Spleen (tissue), 13 donors: ENCODE measurements at places on chromosomes 5 and 9.

GRCh38 chr5:140032296-140032695 is 10.8 kb downstream of the NRG2 start:
- DNase-seq, result no peak
- no peak overlapping the region for H3K4me3 ChIP-seq
- H3K27ac ChIP-seq, result no peak overlapping the region
- no peaks in the 10 kb centered on the region for H3K4me1 ChIP-seq
- no peaks in the 10 kb centered on the region for H3K27me3 ChIP-seq

GRCh38 chr5:111353035-111353434 is 128.9 kb downstream of the CAMK4 start:
- no peaks in the 10 kb centered on the region for H3K36me3 ChIP-seq
- H3K4me3 ChIP-seq, result no peak overlapping the region
- no peaks in the 10 kb centered on the region for H3K27me3 ChIP-seq
- no peak for DNase-seq

DNA sequence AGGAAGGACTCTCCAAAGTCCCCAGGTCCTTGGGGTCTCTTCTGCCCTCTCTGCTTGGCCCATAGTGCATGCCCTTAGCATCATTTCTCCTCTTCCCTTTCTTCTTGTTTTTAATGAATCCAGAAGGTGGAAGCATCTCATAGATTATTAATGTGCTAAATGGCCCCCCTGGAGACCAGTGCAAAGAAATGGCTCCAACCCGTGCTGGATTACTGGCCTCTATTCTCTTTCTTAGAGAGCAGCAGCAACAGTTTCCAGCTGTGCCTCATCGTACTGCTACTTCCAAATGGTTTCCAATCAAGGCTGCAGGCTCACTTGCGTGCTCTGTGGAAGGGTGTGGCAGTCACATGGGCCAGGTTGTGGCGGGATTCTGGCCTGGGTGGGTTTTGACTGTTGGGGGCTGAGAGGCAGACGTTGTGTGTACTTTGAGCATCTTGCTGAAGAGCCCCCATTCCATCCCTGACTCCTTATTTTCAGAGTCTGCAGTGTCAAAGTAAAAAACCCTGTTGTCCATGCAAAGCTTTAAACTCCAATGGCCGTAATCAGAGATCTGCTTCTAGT is 139.7 kb downstream of the GABBR2 start:
- H3K36me3 ChIP-seq, result no peaks in the 10 kb centered on the region
- no peak overlapping the region for H3K4me3 ChIP-seq
- no peak for DNase-seq
- H3K4me1 ChIP-seq, result no peaks in the 10 kb centered on the region

DNA sequence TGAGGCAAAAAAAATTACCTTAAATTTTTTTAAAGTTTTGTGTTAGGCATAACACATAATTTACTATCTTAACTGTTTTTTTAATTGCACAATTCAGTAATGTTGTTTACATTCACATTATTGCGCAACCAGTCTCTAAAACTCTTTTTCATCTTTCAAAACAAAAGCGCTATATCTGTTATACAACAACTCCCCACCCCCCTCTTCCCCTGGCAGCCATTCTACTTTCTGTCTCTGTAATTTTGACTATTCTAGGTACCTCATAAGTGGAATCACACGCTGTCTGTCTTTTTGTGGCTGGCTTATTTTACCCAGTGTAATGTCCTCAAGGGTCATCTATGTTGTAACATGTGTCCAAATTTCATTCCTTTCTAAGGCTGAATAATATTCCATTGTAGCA is 241.5 kb upstream of the DMRT1 start:
- H3K27me3 ChIP-seq, result no peaks in the 10 kb centered on the region
- no peak for DNase-seq
- H3K4me3 ChIP-seq, result no peak overlapping the region
- no peaks in the 10 kb centered on the region for H3K36me3 ChIP-seq
- H3K27ac ChIP-seq, result no peak overlapping the region

GRCh38 chr9:137502008-137502911 is 43.1 kb upstream of the NSMF start:
- no peaks in the 10 kb centered on the region for H3K27me3 ChIP-seq
- H3K27ac ChIP-seq, result no peak overlapping the region
- no peak for DNase-seq
- no peaks in the 10 kb centered on the region for H3K4me1 ChIP-seq
- no peaks in the 10 kb centered on the region for H3K36me3 ChIP-seq
- no peak overlapping the region for H3K4me3 ChIP-seq

DNA sequence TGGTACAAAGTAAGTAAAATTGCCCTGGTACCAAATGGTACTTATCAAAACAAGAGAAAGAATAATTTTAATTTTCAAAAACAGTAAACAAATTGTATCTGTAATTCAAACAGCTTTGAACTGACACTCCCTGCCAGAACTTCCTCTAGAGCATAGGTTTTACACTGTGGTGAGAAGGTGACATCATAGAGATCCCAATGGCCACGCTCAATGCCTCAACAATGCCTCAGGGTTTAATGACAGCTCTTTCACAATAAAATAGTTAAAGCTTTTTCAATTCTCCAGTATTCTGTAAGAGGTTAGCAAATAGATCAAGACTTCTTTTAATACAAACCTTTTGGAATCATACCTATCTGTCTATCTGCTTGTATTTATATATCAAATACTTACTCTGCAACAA is 437.1 kb downstream of the PRR16 start:
- no peaks in the 10 kb centered on the region for H3K36me3 ChIP-seq
- no peak overlapping the region for H3K27ac ChIP-seq
- H3K4me3 ChIP-seq, result no peak overlapping the region

- no peak overlapping the region for H3K4me3 ChIP-seq
- no peaks in the 10 kb centered on the region for H3K36me3 ChIP-seq
Measured at GRCh38 chr5:92378966-92379611, 996.0 kb upstream of the ARRDC3 start.

- DNase-seq, result no peak
- no peak overlapping the region for H3K27ac ChIP-seq
- H3K4me3 ChIP-seq, result no peak overlapping the region
- H3K4me1 ChIP-seq, result no peaks in the 10 kb centered on the region
- no peaks in the 10 kb centered on the region for H3K36me3 ChIP-seq
Measured at GRCh38 chr5:127934791-127935256, 148.7 kb upstream of the SLC12A2 start.

DNA sequence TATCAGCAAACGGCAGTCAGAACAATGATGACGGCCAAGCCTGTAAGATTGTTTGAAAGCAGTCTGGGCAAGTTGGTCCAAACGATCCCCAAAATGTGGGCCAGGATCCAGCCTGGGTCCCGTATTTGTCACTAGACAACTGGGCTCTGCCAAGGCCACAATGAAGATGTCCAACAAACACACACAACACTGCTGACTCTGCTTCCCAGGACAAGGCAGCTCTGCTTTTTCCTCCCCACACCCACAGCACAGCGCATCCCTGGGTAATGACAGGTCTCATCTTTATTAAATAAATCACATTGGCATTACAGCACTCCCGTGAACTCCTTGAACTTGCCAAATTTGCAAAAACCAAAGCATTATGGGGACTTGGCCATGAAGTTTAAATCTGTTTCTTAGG is 424.1 kb upstream of the ACTBL2 start:
- H3K36me3 ChIP-seq, result no peaks in the 10 kb centered on the region
- no peak overlapping the region for H3K27ac ChIP-seq
- no peak overlapping the region for H3K4me3 ChIP-seq
- no peaks in the 10 kb centered on the region for H3K27me3 ChIP-seq

GRCh38 chr9:69637817-69638200 is 34.4 kb downstream of the APBA1 start:
- H3K27me3 ChIP-seq, result no peaks in the 10 kb centered on the region
- H3K36me3 ChIP-seq, result no peaks in the 10 kb centered on the region
- no peak overlapping the region for H3K4me3 ChIP-seq
- no peaks in the 10 kb centered on the region for H3K4me1 ChIP-seq
- H3K27ac ChIP-seq, result no peak overlapping the region
- DNase-seq, result no peak

GRCh38 chr9:129080298-129080600 is 662 bp upstream of the DOLPP1 start:
- peaks cover 13% of the 10 kb centered on the region for H3K36me3 ChIP-seq
- no peaks in the 10 kb centered on the region for H3K27me3 ChIP-seq
- peaks cover 24% of the 10 kb centered on the region for H3K4me1 ChIP-seq
- peak overlapping the region; percentile 87 for H3K4me3 ChIP-seq
- peak overlapping the region; percentile 95 for H3K27ac ChIP-seq

DNA sequence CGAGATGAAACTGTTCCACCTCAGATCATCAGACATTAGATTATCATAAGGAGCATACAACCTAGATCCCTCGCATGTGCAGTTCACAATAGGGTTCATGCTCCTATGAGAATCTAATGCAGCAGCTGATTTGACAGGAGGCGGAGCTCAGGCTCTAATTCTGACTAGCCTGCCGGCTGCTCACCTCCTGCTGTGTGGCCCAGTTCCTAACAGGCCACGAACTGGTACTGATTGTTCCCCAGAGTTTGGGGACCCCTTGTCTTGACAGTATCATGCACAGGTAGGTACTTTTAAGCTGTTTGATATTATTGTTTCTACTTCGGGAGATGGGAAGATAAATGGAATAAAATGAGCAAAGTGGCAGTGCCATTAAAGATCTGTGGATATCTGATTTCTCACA is 66.9 kb downstream of the ZCCHC7 start:
- peak overlapping the region; percentile 45 for H3K4me3 ChIP-seq
- peak; percentile 78 for DNase-seq
- H3K27me3 ChIP-seq, result no peaks in the 10 kb centered on the region
- H3K4me1 ChIP-seq, result peaks cover 57% of the 10 kb centered on the region
- H3K36me3 ChIP-seq, result no peaks in the 10 kb centered on the region

- no peak overlapping the region for H3K4me3 ChIP-seq
- no peaks in the 10 kb centered on the region for H3K4me1 ChIP-seq
- no peaks in the 10 kb centered on the region for H3K36me3 ChIP-seq
- no peaks in the 10 kb centered on the region for H3K27me3 ChIP-seq
- peak; percentile 85 for DNase-seq
Measured at GRCh38 chr5:10288592-10289219, 19.0 kb downstream of the CMBL start.

DNA sequence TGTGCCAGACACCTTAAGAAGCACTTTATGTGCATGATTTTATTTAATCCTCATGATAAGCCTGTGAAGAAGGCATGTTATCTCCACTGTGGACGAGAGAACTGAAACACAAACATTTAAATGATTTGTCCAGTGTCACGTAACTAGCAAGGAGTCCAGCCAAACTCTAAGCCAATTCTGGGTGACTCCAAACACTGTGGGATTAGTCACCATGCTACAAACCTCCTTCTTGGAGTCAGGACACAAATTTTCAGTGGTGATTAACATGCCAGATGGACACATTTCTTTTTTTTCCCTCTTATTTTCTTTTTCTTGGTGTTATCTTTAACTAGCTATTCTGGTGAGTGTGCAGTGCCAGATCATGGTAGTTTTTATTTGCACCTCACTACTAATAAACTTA is 316.8 kb downstream of the NDUFS4 start:
- no peaks in the 10 kb centered on the region for H3K36me3 ChIP-seq
- no peaks in the 10 kb centered on the region for H3K27me3 ChIP-seq
- no peak overlapping the region for H3K4me3 ChIP-seq
- no peak for DNase-seq
- no peaks in the 10 kb centered on the region for H3K4me1 ChIP-seq
- H3K27ac ChIP-seq, result no peak overlapping the region

DNA sequence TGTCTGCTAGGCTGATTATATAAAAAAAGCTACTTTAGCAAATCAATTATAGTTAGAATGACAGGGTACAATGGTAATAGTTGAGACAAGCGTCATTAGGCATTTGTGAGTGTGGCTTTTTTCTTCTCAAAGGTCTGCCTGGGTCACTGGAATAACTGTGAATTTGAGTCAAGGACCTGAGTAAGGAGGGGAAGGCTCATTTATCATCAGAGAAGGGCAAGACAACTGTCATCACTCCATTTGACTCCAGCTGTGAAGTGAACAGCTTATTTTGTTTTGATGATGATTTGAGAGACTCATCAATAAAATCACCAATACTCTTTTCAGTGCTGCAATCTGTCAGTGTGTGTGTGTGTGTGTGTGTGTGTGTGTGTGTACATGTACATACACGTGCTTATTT is 118.6 kb downstream of the MAT2B start:
- no peaks in the 10 kb centered on the region for H3K27me3 ChIP-seq
- no peak overlapping the region for H3K27ac ChIP-seq
- DNase-seq, result no peak
- no peaks in the 10 kb centered on the region for H3K36me3 ChIP-seq
- no peak overlapping the region for H3K4me3 ChIP-seq

DNA sequence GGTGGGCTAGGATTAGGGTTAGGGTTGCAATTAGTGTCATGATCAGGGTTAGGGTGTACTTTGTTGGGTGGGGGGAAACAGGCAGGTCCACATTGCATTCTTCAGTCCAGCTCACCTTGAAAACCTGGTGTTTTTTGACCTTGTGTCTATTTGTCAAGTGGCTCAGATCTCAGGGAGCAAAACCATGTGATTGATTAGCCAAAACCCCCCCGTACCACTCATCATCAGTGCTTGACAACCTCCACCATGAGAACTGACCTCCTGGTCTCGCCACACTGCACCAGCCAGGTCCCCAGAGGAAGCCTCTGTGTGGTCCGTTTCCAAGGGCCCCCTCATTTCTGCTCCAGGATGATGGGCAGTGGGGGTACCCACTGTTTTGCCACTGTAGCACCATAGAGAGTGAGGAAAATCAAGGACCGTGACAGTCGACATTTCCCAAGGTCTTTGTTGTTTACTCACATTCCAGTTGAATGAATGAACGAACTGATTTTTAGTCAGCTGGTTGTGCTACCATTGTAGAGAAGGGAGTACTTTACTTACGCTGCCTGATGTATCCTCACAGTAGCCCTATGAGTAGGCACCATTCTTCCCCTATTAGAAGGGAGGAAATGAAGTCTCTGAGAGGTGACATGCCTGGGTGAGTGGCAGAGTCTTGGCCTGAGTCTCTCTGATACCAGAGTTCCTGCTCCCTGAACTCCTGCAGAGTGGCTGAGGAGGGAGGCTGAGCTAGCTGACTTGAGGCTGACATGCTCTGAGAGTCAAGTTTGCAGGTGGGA is 84.8 kb downstream of the RAD23B start:
- H3K27ac ChIP-seq, result no peak overlapping the region
- H3K27me3 ChIP-seq, result peaks cover 9% of the 10 kb centered on the region
- no peaks in the 10 kb centered on the region for H3K4me1 ChIP-seq
- DNase-seq, result no peak

DNA sequence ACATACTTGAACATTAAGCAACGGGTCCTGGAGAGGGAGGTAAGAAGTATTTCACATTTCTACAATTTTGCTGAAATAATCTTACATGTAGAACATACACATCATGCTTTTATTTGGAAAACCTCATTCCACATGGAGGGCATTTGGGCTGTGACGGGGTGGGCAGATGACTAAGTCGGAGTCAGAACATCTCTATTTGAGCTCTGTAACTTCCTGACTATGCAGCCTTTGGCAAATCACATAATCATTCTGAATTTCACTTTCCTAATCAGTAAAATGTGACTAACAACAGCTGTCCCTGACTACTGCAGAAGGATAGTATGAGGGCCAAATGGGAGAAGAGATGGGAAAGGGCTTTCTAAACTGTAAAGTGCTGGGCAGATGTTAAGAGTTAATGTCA is 17.1 kb upstream of the IL6ST start:
- no peak overlapping the region for H3K4me3 ChIP-seq
- H3K27me3 ChIP-seq, result no peaks in the 10 kb centered on the region
- peak overlapping the region; percentile 43 for H3K27ac ChIP-seq
- H3K4me1 ChIP-seq, result peaks cover 20% of the 10 kb centered on the region

- no peak overlapping the region for H3K4me3 ChIP-seq
- no peak for DNase-seq
- H3K27ac ChIP-seq, result no peak overlapping the region
Measured at GRCh38 chr9:106400950-106401349, 462.0 kb upstream of the ZNF462 start.

GRCh38 chr5:178349075-178349511 is 116.5 kb upstream of the PHYKPL start:
- no peaks in the 10 kb centered on the region for H3K36me3 ChIP-seq
- no peak overlapping the region for H3K27ac ChIP-seq
- no peak overlapping the region for H3K4me3 ChIP-seq
